ENCODE measurements at places on chromosomes 11 and 22.

DNA sequence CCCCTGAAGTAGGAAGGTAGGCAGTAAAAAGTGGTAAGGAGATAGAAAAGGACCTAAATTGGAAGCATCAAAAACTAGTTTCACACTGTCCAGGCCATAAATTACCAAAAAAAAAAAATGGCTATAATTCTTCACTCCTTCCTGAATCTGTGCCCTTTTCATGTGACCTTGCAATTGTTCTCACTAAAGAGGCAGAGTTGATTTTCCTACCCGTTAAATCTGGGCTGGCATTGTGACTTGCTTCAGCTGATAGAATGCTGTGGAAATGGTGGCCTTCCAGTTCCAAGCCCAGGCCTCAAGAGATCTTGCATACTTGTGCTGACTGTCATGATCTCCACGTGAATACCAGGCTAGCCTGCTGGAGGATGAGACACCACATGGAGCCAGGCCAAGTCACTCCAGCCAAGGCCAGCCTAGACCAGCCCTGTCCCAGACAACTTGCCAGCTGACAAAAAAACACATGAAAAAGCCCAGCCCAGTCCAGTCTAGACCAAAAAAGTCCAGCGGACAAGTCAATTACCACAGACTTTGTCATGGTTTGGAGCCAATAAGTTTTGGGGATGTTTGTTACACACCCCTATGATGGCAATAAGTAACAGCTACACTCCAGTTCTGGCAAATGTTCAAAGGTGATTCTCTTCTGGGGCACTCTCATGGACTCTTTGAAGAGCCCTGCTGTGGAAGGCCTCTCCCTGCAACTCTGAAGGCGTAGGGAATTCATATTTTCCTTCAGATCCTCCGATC lies 51.4 kb upstream of the NUP50 start:
- DNase-seq: no peak

GRCh38 chr11:20617346-20618005 lies 18.1 kb downstream of the SLC6A5 start:
- no peak for DNase-seq

GRCh38 chr11:120714438-120714837 lies 202.9 kb downstream of the GRIK4 start:
- no peak for DNase-seq

DNA sequence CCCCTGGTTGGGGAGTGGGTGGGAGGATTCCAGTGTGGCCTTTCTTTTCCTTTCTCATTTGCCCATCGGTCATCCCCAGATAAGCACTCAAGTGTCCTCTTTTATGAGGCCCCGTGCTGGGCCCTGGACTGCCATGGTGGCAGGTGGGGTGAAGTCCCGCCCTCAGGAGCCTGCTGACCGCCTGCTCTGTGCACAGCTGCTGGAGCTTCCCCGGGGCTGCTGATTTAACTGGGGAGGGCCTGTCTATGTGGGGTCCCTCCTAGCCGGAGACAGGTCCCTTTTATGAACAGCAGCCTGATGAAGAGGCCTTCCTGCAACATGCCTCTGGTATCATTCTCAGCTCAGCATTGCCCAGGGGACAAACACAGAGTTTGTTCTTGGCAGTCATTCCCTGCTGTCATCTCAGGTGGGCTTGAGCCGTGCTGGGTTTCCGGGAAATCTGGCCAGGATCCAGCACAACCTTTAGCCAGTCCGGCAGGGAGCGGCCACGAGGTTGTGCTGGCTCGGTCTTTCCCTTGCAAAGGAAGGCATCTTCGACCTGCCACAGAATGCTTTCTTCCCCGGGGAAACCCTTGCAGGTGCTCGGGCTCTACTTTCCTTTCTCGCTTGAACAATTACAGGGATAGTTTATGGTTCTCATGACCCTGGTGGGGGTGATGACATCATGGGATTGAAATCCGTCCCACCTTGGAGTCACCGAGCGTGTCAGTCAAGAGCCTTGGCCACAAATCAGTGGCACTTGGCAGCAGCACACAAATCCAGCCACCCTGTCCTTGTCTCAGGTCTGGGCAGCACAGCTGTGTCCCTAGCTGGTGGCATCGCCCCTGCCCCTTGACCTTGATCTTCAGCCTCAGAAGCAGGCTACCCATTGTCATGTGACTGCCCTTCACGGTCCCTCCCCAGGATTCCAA lies 20.1 kb downstream of the ST14 start:
- peak; percentile 59 for DNase-seq

DNA sequence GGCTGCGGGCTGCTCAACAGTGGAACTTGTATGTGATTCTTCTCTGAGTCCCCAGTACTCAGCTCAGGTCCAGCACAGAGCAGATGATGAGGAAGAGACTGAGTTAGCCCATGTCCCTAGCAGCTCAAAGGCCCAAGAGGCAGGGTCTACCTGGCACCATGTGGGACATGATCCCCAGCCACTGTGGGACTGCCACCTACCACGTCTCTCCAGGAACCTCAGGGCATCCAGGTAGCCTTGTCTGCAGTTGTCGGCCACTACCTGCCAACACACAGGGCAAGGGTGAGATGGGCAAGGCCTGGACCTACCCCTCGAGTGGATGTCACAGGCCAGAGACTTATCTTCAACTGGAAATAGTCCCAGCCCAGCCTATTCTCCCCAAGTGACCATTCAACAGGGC lies 4.4 kb downstream of the PNPLA5 start:
- DNase-seq: no peak

- no peak for DNase-seq
Observed at GRCh38 chr22:44142421-44143104, 38.2 kb upstream of the PARVG start.

DNA sequence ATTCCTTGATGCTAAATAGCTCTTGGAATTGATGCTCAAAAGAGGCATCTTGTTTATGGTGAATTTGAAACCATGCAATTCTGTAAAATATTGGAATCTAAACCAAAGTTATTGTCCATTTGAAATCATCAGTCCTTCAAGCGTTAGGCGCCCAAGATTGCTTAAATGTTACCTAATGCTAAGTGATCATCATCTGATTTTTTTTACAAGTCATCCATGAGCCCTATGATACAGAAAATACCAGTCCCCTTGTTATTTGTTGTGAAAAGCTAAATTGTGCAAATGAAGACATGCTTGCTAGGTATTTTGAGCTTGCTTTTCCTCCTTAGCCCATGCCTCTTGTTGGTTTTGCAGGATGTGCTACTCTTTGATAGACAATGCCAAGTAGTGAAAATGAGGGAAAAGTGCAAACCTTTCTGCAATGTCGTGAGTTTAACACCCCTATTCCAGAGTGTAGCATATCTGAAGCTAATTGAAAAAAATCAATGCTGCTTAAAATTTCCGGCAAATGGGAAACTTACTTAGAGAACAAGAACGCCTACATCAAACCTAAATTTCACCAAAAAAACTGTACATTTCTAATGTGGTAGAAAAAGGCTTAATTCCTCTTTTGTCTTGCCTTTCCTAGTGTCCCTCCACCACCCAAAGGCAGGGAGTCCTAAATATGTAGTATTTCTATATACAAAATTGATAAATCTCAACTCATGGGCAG lies 1.9 kb downstream of the GRK3 start:
- no peak for DNase-seq

DNA sequence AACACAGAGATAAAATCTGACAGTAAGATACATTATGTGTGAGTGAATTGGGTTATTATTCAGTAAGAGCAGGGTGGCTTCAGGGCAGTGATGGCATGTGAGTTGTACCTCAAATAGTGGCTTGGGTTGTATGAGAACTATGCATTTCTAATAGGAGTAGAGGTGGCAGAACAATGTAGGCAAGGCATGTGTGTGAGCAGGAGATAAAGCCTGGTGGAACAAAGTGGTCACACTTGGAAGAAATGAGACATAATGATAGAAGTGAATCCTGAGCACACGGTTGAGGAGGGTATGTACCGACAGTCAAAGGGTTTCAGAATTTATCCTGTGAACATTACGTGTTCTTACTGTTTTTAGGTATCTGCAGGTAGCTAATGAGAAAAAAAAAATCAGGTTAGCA lies 159.3 kb downstream of the CASP12 start:
- no peak for DNase-seq

GRCh38 chr22:39416319-39416718 lies 16.7 kb downstream of the TAB1 start:
- no peak for DNase-seq

GRCh38 chr22:38707346-38707745 lies 1.6 kb downstream of the GTPBP1 start:
- DNase-seq: no peak

DNA sequence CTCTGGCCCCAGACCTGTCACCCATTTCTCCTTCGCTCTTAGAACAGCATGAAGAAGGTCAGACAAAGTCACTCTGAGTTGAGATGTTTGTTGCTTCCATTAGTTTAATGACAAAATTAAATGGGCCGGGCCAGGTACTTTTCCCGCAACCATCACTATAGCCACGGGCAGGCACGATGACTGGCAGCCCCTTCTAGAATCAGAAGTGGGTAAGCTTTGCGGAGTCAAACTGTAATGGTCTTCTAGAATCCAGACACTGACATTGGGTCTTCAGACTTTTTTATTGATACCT lies 2.3 kb upstream of the ACR start:
- DNase-seq: no peak

- no peak for DNase-seq
Observed at GRCh38 chr11:119189393-119189792, 4.1 kb downstream of the NHERF4 start.

- DNase-seq: no peak
Observed at GRCh38 chr11:86954269-86955110, 705 bp downstream of the FZD4 start.

DNA sequence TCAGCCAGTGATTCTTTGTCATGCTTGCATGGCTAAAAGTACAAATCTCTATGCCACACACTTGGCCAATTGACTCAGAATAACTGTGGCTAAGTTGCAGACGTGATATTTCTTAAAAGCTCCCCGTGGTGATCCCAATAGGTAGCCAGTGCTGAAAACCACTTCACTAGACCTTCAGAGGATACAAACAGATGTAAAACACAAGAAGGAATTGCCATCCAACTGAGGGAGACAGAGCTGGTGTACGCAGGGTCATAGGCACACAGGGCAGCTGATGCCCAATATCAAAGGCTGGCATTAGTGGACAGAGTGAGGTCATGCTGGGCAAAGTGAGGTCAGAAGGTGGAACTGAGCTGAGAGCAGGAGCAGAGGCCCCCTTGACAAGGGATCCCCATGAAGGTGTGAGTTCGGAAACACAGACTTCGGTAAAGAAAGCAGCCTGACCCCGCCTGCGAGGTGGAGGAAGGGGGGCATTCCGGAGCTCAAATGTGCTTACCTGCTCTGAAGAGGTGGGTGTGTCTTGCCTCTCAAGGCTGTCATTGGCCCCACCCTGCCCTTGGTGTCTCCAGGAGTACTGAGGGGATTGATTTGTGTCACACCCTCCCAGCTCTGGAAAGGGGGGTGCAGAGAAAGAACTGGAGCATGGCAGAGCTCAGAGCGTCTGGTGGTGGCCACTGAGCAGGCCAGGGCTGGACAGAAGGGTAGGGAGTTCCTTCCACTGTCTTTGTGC lies 344.9 kb upstream of the B3GAT1 start:
- DNase-seq: no peak

DNA sequence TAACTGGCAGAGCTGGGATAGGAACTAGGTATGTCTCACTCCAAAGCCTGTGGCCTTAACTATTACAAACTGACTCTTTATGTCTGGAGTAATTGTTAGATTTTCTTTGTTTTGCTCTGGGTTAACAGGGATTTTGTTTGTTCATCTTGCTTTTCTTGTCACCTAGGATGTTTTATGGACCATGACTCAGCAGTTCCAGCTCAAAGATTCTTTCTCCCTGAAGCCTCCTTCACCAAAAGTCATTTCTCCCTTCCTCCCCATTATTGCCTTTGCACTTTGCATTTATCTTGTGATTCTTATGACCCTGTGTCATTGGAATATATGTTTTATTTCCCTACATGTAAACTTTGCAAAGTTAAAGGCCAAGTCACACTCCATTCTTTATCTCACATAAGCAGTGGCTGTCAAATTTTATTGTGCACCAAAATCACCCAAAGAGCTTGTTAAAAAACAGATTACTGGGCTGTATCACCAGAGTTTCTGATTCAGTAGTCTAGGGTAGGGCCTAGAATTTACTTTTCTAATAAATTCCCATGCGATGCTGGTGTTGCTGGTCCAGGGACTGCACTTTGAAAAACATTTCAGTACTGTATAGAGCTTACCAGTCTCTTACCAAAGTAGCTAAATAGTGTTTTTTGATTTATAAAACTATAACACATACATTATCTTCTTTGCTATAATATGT lies 327.7 kb downstream of the DLG2 start:
- peak; percentile 43 for DNase-seq

DNA sequence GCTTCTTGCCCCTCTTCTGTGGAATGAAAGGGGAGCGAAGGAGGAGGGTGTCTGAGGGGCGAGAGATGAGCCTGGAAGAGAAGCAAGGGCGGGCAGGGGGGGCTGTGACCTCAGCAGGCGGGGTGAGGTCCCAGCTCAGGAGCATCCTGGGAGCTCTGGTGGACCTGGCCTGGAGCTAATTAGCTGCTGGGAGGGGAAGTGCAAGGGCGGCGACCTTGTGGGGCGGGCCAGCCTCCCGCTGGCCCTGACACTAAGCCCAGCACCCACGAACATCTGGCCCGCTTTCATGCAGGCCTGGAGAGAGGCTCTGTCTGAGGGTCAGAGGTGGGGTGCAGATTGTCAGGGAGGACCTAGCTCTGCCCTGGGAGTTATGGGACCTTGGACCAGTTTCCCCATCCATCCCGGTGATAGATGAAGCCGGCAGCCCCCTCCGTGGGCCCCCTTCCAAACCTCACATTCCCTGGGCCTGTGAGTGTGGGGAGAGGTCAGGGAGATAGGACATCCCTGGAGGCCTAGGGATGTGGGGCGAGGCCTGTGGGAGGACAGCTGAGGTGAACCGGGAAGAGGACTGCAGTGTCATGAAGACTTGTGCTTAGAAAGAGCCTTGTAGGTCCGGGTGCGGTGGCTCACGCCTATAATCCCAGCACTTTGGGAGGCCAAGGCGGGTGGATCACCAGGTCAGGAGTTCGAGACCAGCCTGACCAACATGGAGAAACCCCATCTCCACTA lies 28.5 kb upstream of the CD82 start:
- DNase-seq: no peak

DNA sequence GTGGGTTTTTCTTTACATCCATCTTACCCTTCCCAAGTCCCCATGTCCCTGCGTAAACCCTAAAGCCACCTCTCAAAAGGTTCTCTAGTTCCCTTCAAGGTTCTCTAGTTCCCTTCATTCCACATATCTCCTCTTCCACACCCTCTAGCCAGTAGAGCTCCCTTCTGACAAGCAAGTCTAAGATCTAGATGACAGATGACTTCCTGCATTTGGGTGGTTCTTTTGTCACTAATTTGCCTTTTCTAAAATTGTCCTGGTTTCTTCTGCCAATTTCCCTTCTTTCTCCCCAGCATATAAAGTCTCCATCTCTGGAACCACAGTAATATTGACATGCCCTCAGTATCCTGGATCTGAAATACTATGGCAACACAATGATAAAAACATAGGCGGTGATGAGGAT lies 7.8 kb downstream of the CD3E start:
- no peak for DNase-seq
